AG09319 (cell line): ENCODE measurements at places on chromosomes 3 and 15.

DNA sequence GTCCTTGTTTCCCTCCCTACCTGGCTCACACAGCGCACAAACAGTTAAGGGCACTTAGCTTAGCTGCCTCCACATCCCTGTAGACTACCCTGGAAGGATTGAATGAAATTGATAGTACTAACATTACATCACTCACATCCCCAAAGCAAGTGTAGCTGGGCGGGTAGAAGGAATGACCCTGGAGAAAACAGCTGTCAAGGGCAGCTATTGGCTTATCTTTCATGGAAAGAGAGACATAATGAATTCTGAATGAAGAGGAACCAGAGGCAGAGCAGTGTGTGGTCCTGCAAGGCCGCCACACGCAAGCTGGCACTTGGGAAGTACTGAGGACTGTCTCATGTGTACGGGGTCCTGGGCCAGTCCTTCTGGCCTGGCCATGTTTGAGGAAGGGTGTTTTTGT, 369.6 kb upstream of the RGMA start:
- no peak for DNase-seq

DNA sequence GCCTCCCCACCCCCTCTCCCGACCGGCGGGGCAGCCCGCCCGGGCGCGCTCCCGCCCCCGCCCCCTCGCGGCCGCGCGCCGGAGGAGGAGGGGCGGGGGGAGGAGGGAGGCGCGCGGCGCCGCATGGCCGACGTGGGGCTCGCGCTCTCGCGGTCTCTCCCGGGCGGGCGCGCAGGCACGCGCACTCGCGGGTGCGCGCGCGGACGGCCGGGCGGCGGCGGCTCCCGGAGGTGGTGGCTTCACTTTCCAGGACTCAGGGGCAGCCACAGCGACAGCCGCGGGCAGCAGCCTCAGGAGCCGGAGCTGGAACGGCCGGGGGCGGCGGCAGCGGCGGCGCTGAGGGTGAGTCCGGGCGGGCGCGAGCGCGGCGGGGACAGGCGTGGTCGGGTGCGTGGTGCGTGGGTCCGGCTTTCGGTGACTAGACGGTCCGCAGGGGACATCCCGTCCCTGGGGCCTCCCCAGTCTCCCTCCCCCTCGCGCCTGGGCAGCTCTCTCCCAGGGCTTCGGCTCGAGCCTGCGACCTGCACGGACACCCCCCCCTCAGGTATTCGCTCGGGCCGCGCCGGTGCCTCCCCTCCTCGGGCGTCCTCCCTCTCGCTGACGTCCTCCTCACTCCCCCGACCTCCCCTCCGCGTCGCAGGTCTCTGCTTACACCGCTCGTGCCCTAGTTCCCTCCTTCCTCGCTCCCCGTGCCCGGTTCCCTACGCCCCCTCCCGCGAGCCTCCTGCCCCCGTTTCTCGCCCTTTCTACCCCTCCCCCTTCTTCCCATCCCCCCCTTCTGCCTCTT, at the start of gene UBE2E2:
Gene UBE2E2, plus strand, starts transcription at position 407 of the 787 bp plus-strand sequence.
- peak; percentile 30 for DNase-seq

GRCh38 chr15:88649286-88649733, 10.5 kb downstream of the ISG20 start:
- peak; percentile 38 for DNase-seq

GRCh38 chr3:67296039-67296892, 298.2 kb downstream of the KBTBD8 start:
- no peak for DNase-seq

DNA sequence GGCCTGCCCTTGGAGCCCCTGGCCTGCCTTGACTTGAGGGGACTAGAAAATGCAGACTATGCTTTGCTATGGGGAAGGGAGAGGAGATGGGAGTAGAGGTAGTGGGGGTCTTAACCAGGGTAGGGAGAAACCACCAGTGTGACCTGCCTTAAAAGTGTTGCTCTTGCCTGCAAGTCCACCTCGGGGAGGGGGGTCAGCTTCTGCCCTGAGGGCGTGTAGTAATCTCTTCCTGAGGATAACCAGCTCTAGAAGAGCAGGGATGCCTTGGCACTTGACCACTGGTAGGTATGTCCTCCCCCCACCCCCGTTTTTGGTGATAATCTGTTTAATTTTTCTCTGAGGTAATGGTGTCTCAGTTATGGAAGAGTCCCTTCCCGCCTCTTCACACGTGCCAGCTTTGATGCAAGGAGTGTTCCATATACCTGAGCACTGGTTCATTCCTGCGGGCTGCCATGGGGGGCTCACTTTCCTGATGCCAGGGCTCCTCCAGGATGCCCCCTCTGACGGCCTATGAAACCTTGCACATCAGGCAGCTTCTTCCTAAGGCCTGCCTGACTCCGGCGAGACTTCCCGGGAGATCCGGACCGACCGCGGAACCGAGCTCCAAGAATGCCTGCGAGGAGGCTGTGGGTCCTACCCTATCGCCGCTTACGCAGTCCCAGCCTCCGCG, 780 bp upstream of the P4HTM start:
- no peak for DNase-seq

DNA sequence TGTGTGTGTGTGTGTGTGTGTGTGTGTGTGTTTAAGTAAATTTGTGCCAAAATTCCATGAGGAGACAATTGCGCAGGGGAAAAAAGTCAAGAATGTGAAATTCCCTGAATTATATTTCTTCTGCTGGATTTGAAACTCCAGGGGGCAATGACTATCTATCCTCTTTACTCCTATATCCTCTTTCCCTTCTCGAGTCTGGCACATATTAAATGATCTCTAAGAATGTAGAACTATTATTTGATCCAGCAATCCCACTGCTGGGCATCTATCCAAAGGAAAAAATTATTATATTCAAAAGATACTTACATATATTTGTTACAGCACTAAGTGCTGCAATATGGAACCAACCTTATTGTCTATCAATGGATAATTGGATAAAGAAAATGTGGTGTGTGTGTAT, 350.1 kb upstream of the ADAMTS9 start:
- no peak for DNase-seq

DNA sequence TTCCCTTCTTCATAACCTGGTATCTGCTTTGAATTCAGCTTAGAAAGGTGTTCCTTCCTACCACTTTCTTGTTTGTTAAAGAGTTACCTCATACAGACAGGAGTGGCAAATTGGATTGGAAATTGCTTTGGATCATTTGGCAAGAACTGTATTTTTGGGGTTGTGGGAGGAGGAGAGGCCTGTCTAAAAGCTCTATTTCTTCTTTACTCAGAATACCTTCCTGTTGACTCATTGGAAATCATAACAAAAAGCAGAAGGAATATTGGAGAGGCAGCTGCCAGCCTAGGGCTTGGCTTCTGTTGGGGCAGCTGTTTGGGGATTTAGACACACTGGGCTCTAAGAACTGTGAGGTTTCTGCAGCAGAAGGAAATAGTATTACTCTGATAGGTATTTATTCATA, 14.2 kb downstream of the IQGAP1 start:
- DNase-seq: peak; percentile 59

DNA sequence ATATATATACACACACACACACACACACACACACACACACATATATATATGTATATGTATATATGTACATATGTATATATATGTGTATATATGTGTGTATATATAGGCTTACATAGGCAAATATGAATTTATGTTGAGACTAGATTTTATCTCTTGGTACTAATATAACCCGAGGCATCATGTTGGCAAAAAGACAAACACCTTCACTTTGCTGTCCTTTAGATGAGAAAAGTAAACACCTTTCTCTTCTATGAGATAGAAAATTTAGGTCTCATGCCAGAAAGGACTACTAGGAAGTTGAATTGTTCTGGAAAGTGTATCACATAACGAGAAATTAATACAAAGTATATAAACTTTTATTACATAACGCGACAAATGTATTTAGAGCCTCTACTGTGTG, 19.6 kb upstream of the LEO1 start:
- DNase-seq: no peak

- DNase-seq: no peak
These were observed 66.0 kb downstream of the CHDH start for GRCh38 chr3:53780171-53780570.

DNA sequence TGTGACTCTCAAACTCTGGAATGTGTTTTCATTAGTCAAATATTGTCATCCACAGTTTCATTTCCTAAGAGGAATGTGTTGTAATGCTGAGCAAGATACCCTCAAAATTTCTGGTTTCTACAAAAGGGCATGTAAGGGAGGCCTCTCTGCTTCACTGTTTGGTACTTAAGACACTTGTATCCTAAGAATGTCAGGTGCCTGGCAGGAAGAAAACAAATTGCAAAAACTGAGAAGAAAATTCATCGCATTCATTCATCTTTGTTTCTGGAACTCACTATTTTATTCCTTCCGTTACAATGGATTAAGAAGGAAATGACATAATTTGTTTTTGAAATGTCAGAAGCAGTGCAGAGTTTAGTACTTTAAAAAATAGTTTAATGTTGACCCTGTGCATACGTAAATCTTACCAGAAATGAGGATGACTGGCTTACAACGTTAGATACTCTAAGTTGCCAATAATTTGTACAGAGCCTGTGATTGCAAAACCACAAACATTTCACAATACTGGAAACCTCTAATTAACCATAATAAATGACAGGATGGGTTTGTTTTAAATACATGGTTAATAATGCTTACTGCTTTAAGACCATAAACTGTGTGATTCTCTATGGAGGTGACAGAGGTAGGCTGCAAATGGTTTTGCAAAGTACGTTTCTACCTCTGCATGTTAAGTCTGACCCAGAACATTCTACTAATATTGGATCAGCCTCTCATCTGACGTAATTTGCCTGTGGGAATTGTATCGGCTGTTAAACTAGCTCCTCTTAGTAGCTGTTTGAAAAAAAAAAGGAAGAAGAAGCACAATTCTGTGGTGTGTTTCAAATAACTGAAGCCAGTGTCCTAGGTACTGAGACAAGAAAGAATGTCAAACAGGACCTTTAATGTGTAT, 477.8 kb downstream of the RBMS3 start:
- DNase-seq: peak; percentile 79

- no peak for DNase-seq
These were observed 9.1 kb downstream of the MRPS11 start for GRCh38 chr15:88476635-88477060.

- no peak for DNase-seq
These were observed 304.3 kb upstream of the DPH6 start for GRCh38 chr15:35850284-35850683.

DNA sequence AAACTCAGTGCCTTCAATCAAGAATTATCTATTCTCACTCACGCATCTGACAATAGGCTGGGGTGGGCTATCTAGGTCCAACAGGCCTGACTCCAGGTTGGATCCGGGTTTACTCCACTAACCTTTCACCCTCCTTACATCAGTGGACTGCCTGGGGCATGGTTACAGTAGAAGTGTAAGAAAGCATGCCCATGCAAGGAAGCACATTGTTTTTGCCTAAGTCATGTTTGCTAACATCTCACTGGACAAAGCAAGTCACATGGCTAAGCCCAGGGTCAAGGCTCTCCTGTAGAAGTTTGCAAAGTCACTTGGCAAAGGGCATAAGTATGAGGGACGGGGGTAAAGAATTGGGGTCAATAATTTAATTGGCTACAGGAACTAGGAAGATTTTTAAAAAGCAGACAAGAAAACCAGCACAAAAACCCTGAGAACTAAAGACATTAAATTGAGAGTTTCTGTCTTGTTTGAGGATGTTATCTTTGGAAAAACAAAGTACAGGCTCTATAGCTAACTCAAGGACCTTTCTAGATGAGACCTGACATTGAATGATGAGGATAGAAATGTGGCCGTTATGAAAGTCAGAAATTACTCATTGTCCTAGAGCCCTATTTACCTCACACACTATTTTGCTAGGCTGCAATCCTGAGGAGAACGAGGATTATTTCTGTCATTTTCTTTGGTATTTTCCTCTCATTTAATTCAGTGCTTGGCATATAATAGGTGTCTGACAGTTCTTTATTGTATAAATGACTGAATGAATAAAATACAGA, 214.2 kb downstream of the IL20RB start:
- DNase-seq: no peak

DNA sequence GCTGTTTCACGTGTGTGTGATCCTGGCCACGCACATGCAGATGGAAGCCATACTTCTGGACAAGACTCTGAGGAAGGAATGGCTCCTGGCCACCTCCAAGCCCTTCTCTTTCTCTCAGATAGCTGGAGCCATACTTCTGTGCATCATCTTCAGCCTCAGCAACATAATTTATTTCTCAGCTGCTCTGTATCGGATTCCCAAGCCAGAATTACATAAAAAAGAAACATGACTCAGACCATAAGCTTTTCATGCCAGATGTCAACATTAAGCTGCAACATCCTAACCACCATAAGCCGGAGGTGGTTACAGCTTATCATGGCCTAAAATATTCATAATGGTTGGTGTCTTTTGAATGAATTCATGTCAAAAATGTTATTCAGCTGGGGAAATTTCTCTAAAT, 10.6 kb upstream of the KIF23 start:
- DNase-seq: peak; percentile 48

DNA sequence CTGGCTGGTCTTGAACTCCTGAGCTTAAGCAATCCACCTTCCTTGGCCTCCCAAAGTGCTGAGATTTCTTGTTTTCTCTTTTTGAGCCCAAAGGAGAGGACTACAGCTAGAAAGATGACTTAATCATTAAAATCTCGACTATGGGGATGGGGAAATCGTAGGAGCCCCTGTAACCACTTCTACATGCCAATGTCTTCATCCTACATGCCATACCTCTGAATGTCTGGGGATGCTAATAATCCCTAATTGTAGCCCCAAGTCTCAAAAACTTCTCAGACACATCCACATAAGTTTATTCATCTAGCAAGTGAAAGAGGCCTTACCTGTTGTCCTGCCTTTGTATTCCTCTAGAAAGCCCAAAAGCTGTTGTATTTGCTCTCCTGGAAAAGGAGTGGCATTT, 3.7 kb upstream of the RHOV start:
- no peak for DNase-seq

DNA sequence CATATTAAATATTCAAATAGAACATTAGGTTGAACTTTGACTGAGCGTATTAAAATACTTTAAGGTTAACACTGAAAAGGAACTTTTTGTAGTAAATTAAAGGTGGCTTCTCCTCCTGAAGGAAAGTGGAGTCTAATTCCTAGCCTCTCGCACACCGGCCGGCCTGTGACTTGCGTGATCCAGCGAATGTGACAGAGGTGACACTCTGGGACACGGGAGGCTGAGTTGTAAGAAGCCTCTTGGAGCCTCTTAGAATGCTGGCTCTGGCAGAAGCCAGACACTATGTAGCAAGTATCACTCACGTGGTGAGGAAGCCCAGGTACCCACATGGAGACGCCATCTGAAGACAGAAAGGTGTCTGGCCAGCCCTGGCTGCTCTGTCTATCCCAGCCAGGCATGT, 64.9 kb upstream of the NSMCE3 start:
- DNase-seq: no peak

- no peak for DNase-seq
These were observed 59.9 kb upstream of the PTX3 start for GRCh38 chr3:157376603-157377300.

DNA sequence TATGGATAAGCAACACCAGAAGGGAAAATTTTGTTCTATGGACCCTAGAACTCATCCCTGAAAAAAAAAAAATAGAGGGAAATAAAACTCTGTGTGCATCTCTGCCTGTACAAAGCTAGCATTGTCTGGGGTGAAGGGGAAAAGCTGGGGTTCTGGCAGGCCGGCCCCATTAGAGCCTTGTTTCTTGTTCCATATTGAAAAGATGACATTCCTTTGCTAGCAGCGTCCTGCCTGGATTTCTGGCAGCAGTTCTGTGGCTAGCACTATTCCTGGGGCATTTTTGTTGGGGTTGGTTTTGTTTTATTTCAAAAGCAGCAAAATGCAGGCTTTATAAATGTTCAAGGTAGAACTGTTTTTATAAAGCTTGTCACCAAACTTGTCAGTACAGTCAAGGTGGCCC, 45.2 kb downstream of the RARB start:
- no peak for DNase-seq
